Colonic mucosa (tissue), 4 donors: ENCODE measurements at places on chromosomes 1 and 21. TPM values are rescaled to one million over a fixed set of nuclear protein-coding genes. Genes with fewer than 3 reads are reported as not detected.

GRCh38 chr1:27117733-27118439, 37.0 kb downstream of the SLC9A1 start:
- no peak for DNase-seq

DNA sequence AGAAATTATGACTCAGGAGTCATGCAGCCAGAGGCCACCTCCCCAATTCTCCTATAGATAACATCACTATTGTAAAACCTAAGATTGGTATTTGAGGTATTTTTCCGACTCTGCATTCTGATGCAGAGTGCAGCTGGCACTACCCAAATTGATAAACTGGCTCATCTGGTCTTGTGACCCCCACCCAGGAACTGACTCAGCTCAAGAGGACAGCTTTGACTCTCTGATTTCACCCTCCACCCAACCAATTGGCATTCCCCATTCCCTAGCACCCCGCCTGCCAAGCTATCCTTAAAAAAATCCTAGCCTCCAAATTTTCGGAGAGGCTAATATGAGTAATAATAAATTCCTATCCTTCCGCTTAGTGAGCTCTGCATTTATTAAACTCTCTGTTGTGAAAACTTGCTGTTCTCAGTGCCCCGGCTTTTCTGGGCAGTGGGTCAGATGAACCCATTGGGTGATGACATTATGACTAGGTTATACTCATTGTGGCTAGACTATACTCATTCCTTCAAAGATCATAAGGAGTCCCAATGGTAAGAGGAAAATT, 39.4 kb upstream of the EPS15 start:
- DNase-seq, result no peak

DNA sequence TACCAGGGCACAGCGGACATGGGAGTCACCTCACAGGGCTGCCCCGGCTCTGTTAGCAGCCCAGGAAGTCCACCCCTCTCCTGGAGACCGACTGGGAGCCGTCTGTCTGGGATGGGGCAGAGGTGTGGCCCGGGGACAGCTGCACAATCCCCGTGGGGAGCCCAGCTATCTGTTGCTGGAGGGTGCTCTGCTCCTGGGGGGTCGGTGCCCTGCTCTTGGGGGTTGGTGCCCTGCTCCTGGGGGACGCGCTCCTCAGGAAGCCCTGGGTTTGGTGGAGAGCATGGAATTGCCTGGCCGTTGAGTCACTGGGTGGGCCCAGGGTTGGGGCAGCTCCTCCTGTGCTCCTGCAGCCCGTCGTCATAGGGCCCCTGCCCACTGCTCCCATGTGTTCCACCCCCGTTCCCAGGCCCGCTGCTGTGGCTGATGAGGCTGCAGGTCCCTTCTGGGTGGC, 39.3 kb downstream of the AGPAT3 start:
- no peak for DNase-seq

DNA sequence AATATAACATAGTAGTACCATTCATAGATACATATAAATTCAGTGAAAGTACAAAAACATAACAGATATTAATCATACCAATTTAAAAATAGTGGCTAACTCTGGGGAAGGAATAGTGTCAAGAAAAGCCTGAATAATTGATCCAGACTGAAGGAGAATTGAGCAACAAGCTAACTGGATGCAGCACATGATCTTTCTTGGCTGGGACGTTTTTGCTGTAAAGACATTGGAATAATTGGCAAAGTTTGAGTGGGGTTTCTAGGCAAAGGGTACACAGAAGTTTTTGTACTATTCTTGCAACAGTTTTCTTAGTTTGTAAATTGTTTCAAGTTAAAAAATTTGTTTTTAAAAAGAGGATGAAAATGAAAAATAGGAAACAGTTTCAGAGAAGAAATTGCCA, 2.6 kb upstream of the SH3GLB1 start:
- DNase-seq, result no peak

The LAD1 gene
- total RNA-seq, result 160 TPM

The ACTL8 gene
- total RNA-seq, result 0.13 TPM

The OPRD1 gene
- 0.12 TPM for total RNA-seq

- no peak for DNase-seq
Observed at GRCh38 chr1:178494569-178494971, 2.2 kb downstream of the CLEC20A start.

- DNase-seq, result no peak
Observed at GRCh38 chr1:218851586-218851985, 322.1 kb upstream of the LYPLAL1 start.

The MTARC2 gene
- 32.3 TPM for total RNA-seq

GRCh38 chr1:201016211-201016651, 7.3 kb downstream of the KIF21B start:
- peak; percentile 77 for DNase-seq

The CD48 gene
- total RNA-seq, result 9.2 TPM

DNA sequence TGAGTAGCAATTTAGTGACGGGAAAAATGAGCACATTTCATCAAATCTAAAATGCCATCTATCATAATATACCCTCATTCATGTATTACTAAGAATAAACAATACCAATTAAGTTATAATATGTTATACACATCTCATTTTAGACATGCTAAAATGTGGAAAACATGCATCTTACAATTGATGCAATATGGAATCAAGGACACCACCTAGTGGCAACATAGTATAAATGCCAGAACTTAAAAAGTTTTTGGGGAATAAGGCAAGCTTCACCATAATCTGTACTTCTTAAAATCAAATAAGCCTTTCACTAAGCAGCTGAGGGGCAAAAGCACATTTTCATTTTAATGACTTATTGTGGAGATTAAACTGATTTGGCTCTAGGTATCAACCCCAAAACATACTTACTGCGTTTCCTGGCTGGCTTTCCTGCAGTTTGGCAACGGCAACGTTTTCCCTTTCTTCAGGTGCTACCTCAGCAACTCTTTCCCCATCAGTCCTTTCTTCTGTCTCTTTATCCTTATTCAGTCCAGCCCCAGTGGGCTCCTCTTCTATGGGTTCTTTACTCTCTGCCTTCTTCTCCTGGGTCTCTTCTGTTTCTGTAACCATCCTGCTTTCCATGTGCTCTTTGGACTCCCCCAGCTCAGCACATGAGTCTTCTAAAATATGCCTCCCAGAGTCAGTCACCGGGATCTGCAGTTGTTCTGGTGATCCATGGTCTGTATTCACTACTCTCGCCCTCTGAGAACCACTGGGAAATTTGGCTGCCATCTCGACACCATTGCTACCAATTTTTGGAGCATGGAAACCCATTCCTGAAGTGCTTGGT, 11.4 kb downstream of the SDE2 start:
- no peak for DNase-seq

- DNase-seq, result no peak
Observed at GRCh38 chr1:202367271-202367670, 18.8 kb downstream of the PPP1R12B start.

DNA sequence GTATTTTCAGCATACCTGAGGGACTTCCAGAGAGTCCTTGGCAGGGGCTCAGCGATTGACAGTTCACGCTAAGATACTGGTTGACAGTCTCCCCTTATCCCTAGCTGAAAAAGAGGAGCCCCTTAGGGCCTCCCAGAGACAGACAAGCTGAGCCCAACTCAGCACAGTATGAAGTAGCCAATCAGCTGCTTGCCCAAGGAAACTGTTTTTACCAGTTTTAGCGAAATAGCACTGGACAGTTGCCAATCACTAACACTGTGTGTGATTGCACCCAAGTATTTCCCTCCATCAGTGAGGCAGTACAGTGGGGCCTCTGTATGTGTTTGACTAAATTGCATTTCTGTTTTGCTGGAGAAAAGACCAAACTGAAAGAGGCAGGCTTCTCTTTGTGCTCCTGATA, 27.0 kb downstream of the KHDRBS1 start:
- no peak for DNase-seq

- DNase-seq, result peak; percentile 72
Observed at GRCh38 chr1:168089326-168089978, 47.3 kb downstream of the GPR161 start.

DNA sequence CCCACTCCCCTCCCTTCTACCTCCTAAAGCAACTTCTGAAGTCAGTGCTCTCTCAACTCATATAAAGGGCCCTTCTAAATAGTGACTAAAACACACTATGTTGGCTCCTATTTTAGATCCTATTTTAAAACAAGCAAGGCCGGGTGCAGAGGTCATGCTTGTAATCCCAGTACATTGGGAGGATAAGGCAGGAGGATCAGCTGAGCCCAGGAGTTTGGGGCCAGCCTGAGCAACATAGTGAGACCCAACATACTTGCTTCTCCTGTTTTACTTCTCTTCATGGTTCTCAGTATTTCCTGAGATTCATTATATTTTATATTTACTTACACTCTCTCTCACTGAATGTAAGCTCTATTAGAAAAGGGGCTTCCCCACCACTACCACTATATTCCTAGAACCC, 42.5 kb downstream of the LUZP1 start:
- DNase-seq, result no peak

DNA sequence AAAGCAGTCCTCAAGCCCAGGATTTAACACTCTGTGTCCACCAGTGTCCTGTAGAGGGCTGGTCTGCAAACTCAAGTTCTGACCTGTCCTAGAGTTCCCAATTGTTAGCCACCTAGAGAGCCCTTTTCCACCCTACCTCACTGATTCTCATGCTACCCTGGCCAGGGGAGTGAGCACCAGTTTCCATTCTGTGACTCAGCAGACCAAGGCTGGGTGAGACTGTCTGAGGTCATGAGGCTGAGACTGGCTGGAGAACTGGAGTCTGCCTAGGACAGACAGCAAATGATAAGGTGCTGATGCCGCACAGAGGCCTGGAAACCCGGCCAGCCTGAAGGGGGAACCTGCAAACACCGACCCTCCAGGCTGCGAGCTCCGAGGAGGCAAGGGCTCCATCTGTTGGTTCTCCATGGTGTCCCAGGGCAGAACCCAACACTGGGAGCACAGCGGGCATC, 13.7 kb downstream of the GLIS1 start:
- DNase-seq, result no peak

The CFAP74 gene
- 0.16 TPM for total RNA-seq

The TRIM62 gene
- total RNA-seq, result 4.9 TPM

DNA sequence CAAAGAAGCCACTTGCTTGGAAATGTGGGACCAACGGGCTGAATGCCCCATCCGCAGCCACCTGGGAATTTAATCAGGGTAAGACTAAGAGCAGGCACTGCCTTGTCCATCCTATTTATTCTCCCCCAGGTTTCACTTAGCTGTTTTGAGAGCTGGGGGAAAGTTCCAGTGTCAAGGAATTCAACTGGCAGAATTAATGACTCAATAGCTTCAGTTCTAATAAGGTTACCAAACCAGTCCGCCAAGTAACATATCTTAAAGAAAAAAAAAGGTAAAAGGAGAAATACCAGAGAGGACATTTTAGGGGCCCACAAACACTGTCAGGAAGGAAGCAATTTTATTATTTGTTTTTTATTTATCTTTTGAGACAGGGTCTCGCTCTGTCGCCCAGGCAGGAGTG, 157.6 kb upstream of the SOD1 start:
- no peak for DNase-seq

DNA sequence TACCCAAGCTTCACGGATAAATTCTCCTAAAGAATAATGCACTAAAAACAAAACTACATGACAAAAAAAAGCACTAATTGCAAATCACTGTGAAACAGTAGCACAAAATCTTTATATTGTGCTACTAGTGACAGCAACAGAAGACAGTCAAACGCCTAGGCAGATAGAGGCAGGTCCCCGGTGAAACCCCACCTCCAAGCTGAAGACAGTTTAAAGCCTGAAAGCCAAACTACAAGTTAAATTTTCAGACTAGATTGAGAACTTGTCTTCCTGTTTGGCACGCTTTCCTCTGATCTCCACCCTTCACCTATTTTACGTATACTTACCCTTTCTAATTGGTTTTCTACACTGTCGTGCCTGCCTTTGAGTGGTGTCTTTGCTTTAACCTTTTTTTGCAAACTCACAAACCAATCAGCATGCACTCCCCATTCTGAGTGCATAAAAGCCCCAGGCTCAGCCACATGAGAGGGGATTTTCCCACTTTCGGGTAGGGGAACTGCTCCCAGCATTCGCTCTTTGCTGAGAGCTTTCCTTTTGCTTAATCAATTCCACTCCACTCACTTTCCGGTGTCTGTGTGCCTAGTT, 3.6 kb upstream of the BACH1 start:
- no peak for DNase-seq

The BATF3 gene
- 0.74 TPM for total RNA-seq

- no peak for DNase-seq
Observed at GRCh38 chr21:44763451-44764318, 37.9 kb downstream of the UBE2G2 start.

DNA sequence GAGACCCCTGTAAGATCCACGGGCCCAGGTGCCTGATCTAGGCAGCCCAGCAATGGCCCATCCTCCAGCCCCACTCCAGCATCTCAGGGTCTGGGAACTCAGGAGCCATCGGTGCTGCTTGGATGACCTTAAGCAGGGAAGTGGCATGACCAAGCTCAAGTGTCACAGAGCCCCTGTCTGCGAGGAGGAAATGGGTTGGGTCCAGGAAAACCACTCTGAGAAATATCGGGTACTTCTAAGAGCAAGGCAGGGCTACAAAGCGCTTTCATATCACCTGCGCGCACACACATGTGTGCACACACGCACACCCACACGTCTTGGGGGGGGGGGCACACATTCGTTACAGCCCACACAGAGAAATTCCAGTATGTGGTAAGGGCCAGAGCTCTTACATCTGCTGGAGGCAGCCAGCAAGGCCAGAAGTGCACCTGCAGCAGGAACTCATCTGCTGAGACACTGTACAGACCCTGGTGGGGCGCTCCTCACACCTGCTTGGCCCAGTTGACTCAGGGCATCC, 32.6 kb upstream of the SPOCD1 start:
- no peak for DNase-seq

The GPA33 gene
- 531 TPM for total RNA-seq

The CRABP2 gene
- total RNA-seq, result 1.2 TPM

GRCh38 chr1:171935664-171936063, 94.4 kb downstream of the DNM3 start:
- DNase-seq, result no peak

DNA sequence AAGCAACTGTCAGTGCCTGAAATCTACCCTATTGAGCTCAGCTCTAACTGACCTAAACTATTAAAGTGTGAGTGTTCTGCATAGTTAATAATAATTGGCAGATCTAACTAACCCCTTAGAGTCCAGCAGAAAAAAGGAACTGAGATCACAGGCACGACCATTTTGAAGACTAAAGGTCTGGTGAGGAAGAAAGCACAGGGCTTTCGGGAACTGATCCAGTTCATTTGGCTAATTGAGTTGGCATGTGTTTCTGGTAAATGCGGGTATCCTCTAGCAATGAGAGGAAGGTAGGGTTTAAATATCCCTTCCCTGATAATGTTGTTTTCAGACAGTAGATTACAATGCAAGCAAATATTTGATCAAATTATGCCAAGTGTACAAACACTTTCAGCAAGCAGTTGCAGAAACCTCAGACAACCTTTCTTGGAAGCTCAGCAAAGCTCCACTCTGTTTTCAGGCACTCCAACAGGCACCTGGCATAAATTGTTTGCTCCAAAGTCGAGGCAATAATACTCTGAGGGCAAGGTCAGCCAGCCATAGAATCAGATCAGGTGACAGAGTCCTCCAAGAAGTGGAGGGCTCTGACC, 100.8 kb downstream of the KCNK1 start:
- no peak for DNase-seq

- no peak for DNase-seq
Observed at GRCh38 chr1:114353262-114353661, 157.7 kb downstream of the TRIM33 start.
